ENCODE measurements at places on chromosomes 11 and 22. TPM values are rescaled to one million over a fixed set of nuclear protein-coding genes. Genes with fewer than 3 reads are reported as not detected.

DNA sequence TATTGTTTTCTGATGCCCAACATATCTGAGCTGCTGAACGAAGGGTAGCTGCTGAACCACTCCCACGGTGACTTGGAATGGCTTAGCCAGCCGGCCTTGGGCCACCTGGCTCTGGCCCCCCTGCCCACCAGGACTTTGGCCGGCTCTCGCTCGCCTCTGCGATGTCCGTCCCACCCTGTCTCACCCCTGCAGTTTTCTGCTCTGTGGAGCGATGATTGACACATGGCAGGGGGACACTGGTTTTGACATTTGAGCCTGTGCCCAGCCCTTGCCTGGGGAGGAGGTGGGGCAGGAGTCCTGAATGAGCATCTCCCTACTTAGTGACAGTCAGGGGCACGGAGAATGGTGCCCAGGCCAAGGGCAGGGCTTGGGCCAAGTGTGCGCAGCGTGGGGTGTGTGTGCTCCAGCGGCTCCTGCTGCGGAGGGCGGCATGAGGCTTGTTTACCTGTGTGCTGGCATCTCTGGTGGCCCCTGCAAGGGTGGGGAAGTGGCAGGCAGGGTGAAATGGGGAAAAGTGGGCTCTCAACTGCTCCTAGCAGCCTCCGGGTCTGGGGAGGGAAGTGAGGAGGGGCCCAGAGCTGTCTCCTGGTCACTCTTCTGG, 15.7 kb upstream of the CDKN1C start:
- no peak for DNase-seq

DNA sequence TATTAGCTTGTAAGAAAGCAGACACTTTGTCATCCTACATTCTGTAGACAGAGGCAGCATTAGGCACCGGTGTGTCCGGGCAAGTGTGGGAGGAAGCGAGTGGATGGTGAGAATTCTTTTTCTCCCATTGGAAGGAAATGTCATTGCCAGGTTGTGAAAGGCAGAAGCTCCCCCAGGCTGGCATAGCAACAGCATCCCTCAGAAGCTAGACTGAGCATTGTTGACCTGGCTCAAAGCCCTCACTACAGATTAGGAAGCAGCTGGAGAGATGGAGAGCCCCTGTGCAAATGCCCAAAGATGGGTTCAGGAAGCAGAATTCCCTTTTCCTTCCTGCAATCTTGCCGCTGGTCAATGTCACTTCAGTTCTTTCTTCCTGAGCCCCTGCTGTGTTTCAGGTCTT, 1299.3 kb downstream of the TBC1D22A start:
- DNase-seq: no peak

Gene ISX
- not detected for total RNA-seq

GRCh38 chr11:120800206-120800605, 223.7 kb upstream of the TBCEL start:
- no peak for DNase-seq

- DNase-seq: no peak
Observed at GRCh38 chr11:17768547-17768946, 34.0 kb downstream of the KCNC1 start.

Gene DNAJC4
- 38.0 TPM for total RNA-seq

Measured in activated CD8-positive, alpha-beta T cell treated with anti-CD3 and anti-CD28 coated beads, Interleukin-2, amount 10 ng/mL, durations not matched to agents 7 days and 5 days (primary cell).